ENCODE measurements at places on chromosomes 1 and 21.

DNA sequence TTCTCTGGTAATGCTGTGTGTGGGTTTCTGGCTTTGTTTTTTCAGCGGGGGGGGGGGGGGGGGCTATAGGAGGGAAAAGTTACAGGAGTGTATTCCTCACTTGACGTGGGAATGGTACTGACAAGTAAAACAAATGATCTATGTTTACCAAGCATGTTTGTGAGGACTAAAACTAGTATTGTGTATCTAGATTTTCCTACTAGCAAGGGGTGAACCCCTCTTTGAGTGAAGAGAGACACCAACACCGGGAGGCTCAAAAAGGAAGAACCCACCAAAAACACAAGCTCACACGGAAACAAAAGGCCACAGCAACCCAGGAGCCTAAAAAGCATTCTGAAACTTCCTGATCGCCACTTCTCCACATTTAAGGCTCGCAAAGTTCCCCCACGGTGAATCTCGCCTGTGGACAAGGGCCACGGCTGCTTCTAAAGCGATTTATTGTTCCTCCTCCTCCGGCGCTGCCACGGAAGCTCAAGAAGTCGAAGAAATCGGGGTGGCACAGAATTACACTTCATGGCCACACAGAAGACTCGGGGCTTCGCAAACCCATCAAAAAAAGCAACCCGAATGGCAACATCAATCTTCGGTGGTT, 703 bp downstream of the PUM1 start:
- no peak for DNase-seq

DNA sequence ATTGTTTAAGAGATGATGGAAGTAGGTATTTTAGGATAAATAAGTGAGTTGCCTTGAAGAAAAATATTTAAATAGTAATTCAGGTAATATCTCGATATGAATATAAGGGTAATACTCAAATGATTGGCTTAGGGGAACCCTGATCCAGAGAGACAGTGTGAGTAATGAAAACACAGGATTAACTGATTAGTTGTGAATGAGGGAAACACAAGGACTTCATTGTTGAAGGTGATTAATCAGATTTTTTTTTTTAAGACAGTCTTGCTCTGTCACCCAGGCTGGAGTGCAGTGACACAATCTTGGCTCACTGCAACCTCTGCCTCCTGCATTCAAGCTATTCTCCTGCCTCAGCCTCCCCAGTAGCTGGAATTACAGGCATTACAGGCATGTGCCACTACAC, 12.7 kb downstream of the SLC25A33 start:
- no peak for DNase-seq

DNA sequence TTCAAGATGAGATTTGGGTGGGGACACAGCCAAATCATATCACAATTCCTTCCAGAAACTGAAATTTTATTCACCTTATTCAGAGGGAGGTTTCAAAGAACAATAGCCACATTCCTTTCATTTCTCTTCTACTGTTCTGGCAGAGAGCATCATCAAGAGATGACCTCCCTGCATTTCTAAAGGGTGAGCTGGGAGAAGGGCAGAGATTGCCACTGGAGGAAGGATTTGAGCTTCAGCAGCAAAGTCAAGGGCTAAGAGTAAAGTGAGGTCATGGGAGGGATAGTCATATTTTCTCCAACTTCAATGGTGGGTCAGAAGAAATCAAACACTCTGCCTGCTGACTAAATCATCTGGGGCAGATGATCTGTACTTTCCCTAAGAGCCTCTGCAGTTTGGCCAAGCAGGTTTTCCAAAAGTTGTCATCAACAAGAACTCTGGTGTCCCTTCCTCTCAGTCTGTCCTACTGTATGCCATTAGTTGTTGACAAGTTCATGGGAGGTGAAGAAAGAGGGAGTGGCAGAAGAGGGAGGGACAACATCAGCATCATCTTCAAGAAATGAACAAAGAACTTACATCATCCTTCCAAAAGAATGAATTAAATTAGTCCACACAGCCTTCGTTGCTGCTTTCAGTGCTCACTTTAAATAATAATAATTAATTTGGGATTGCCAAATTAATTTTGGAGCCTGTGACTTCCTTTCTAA, 298.3 kb downstream of the ASTN1 start:
- DNase-seq, result no peak

- DNase-seq, result no peak
These were observed 6.7 kb upstream of the SH2D5 start for GRCh38 chr1:20739225-20739624.

- DNase-seq, result no peak
These were observed 84.8 kb downstream of the CAMTA1 start for GRCh38 chr1:6870086-6870485.

- no peak for DNase-seq
These were observed 78.8 kb downstream of the MIS18A start for GRCh38 chr21:32200029-32200428.

All from cortex of kidney (tissue), 1 donor.